ENCODE measurements at places on chromosomes 7 and 10.

DNA sequence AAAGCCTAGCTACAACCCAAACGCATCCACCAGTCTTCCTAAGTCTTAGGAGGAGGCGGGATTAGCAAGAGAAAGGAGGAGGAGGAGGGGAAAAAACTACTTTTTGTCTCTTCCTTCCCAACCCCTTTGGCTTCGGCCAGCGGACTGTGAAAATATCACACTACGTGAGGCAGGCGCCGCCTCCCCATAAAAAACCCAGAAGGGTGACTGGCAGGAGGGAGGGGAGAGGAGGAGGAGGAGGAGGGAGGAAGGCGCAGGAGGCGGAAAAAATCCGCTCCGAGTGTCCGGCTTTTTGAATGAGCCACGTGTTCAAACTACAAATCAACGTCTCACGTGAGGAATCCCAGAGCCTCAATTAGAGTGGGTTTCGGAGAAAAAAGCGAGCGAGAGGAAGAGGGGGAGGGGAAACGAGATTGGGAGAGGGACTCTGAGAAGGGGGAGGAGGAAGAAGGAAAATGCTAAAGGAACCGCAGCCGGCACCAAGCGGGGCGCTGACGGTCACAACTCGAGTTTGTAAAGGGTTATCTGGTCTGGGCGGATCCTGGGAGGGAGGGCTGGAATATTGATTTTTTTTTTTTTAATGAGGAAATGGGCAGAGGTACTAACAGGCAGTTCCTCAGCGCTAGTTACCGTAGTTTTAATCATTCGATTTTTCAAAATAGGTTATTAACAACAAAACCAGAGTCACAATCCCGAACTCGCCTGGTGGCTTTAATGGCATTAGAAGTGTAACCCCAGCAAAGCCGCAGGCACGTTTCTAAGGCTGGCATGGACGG lies at the start of gene IGF2BP3:
IGF2BP3 (minus strand) TSS at position 162 of the 776 bp plus-strand sequence. CDS start 381 bp downstream, outside the sequence.
- DNase-seq = peak; percentile 79

DNA sequence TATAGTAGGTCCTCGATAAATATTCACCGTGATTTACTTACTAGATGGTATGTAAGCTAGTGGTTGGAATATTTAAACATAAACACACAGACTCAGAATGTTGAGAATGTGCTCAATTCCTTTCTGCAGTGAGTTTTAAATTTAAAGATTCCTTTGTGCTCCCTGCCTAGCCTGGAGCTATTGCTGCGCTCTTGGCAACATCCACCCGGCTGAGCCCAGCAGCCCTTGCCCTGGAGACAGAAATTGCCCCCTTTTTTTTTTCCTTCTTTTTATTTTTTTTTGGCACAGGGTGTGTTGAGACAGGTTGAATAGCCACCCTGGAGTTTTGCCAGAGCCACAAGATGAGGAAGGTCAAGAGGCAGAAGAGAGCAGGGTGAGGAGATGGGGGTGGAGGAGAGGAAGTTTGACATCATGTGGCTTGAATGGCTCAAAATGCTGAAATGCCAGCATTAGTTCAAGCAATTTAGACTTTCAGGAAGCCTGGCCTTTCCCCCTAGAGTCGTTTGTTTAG lies 180.8 kb downstream of the PRKCQ start:
- DNase-seq = no peak

GRCh38 chr10:10985361-10985760 lies 32.3 kb upstream of the CELF2 start:
- no peak for DNase-seq

- no peak for DNase-seq
These were observed 62.7 kb upstream of the STRIP2 start for GRCh38 chr7:129371487-129371886.

DNA sequence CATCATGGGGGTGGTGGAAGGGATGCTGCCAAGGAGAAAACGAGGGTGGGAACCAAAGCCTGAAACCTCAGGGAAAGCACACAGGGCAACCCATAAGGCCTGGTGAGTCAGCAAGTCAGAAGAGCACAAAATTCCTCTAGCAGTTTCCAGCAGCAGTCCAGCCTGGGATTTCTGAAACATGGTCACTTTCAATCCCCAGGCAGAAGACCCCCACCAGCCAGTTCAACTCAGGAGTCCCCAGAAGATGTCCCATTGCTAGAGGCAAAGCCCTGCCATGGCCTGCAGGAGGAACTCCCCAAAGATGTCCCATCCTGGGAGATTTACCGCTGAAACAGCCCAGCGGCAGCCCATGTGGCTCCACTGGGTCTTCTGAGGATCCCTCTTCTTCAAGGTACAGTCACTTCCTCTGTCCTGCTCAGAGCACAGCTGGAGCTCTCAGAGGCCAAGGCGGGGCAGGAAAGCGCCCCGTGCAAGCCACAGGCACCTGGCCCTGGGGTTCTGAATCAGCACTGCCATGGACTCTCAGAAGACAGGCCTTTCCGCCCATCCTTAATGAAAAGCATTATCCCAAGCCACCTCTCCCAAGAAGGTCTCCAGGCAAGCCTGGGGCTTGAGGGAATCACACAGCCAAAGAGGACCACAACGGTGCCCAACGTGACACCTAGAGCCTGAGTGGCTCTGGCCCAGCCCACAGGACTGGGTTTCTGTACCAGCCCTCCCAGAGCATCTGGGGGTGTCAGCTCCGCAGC lies 196.9 kb downstream of the GRID1 start:
- no peak for DNase-seq

DNA sequence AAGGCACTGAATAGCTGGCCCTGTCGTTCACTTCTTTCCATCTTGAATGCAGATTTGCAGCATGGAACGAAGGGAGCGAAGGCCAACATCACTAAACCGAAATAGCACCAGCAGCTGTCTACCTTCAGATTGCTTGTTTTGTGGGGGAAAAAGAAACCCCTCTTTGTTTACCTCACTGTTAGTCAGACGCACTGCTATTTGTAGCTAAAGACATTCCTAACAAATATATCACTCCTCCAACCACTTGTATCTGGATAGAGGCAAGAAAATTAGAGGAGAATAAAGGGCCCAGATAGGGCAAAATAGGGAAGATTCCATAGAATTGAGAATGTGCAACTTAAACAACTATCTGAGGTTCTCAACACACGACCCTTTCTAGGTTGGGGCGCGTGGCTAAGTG lies 26.5 kb downstream of the ANK3 start:
- no peak for DNase-seq

DNA sequence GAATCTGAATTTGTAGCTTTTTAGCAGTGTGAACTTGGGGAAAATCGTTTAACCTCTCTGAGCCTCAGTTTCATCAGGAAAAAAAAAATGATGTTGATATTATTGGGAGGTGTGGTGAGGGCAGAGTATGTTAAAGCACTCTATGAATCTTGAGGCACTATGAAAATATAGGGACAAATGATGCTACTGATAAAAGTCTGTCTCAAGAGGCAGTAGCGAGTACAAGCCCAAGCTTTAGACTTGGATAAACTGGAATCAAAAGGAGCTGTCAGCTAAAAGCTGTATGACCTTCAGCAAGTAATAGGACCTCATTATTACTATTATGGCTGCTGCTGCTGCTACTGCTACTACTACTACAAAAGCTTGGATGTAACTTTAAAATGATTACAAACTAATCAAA lies 8.4 kb downstream of the ZNF277 start:
- DNase-seq = no peak

DNA sequence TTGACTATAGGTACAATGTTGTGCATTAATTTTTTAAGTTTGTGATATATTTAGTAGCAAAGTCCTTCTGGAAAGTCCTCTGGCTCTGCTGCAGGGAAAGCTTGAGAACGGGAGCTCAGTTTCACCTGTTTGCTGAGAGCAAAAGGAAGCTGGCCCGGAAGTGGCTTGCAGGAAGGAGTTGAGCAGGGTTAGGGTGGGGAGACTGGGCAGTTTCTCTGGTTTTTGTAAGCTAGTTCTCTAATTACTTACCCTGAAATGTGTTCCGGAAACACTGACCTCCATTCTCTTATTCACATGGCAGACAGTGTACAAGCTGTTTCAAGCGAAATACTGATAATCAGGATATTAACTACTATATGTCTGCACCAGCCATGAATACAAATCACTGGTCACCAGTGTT lies 22.3 kb downstream of the MAP3K8 start:
- no peak for DNase-seq

DNA sequence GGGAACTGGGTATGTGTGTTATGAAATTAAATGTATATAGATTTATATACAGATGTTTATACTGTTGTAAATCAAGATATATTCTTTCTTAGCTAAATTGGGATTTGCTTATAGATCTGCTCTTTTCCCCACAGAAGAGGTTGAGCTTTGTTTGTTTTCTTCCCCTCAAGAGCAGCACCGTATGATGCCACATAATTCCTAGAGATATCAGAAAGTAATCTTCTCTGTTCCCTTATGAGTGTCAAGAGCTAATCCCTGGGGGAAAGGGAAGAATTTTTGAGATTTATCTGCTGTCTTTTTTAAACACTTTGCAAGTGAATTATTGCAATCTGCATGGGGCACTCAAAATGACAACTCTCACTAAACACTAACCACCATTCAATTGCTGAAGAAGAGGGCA lies 68.7 kb upstream of the SP4 start:
- DNase-seq = no peak

- DNase-seq = no peak
These were observed 76.9 kb downstream of the LRMDA start for GRCh38 chr10:75508239-75508813.

DNA sequence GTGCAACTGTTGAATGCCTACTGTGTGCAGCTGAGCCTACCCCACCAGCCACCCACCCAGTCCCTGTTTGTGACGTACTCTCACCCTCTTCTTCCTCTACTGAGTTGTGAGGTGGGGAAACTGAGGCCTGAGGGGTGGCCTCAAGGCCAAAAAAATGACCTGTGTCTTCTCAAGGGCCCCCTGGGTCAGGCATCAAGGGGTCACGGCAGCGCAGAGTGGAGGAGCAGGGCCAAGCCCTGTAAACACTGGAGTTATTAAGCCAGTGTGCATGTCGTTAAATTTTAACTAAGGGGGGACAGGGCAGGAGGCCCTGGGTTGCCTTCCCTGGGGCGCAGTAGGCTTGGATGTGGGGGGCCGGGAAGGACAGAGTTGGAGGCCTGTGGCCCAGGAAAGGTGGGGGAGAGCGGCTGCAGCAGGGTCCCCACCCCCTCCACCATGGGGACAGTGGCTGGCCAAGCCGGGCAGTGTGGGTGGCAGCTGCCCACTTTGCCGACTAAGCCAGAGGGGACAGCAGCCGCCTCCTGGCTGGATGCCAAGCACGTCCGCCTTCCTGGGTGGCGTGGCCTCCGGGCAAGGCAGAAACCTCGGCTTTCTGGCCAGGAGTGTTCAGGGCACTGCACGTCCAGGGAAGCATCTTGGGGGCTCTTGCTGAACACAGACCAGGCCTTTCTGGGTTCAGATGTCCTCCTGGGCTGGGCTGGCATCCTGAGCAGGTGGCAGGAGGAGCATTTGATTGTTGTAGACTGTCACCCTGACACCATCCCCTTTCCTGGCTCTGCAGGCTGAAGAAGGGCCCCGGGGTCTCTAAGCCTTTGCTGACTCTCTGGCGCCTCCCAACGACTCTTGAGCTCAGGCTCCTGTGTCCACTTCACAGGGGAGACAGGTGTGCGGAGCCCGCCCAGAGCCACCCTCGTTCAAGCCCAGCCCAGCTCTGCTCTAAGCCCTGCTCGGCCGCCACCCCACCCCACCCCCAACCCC lies 1.9 kb downstream of the SLC29A4 start:
- DNase-seq = peak; percentile 51

- no peak for DNase-seq
These were observed 194.0 kb upstream of the PLPP4 start for GRCh38 chr10:120262857-120263547.

GRCh38 chr10:113865901-113866300 lies 11.4 kb downstream of the NHLRC2 start:
- DNase-seq = no peak

GRCh38 chr10:78537018-78537417 lies 503.4 kb downstream of the RPS24 start:
- DNase-seq = no peak

DNA sequence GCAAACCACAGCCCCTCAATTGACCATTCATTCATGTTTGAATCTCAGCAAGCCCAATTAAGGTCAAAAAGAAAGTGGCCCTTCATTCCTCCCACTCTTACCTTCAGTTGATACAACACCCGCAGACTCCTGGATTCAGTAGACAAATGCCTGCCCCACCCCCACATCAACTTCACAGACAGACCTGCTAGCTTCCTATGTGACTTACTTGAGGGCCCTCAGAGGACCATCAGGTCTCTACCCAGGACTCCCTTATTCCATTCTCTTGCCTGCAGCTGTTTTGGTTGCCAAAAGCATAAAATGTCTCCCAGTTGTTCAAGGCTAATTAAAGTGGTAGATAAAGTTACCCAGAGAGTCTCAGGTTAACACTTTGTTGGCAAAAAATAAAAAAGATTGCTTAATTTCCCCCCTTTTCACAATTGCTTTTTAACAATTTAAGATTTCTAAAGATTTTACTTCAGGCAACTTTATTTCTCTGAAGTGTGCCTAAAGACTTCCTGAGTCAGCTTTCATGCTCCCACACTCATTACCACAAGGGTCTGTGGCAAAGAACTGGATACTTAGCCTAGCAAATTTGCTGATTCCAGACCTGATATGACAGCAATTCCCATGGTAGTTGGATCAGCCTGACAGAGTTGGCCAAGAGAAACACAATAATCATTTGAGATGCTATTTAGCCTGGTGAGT lies 3.3 kb upstream of the MTERF1 start:
- no peak for DNase-seq

GRCh38 chr7:150620617-150621371 lies 11.4 kb downstream of the GIMAP6 start:
- no peak for DNase-seq

GRCh38 chr10:34112171-34112782 lies 702.8 kb downstream of the PARD3 start:
- no peak for DNase-seq

DNA sequence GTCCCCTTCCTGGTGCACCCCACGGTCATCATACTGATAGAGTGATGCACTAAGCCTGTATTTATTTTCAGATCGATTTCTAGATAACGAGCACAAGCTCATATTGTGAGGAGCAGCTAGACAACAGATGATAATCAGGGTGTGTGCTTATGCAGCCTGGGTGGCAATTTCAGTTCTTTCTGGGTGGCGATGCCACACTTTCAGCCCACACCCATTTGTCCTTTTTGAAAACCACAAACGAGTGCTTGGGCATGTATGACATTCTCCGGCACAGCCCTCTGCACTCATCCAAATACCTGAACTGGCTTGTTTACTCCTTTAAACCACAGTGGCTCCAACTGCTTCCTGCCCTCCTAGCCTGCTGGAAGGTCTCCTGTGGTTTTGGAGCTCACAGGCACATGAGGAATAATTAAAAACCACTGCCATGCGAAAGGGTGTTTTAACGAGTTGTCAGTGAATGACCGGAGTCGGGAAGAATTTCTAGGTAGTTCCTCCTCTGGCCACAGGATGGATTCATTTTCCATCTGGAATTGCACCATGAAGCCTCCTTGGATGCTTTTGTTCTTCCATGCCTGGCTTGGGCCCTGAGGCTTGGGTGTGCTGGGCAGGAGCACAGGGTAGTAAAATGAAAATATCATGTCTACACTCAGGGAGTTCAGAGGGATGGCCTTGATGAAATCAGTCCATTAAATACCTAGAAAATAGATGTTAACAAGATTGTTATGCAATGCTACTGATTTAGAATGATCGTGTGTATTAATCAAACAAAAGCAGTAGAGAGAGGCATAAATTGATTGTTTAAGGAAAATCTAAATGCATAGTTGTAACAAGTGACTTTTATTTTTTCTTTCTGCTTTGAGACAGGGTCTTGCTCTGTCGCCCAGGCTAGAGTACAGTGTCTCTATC lies 52.4 kb upstream of the ITGB1 start:
- no peak for DNase-seq

GRCh38 chr7:132977234-132977633 lies 104.7 kb downstream of the CHCHD3 start:
- DNase-seq = no peak

GRCh38 chr10:96468845-96469244 lies 44.9 kb downstream of the TLL2 start:
- DNase-seq = no peak

All from neural crest cell (in vitro differentiated cells).